Activated T-cell treated with anti-CD3 and anti-CD28 coated beads for 1 hour (primary cell): ENCODE measurements at places on chromosomes 6 and 20.
A peak's percentile ranks its signal among the peaks of the same experiment; 100 is the strongest.

DNA sequence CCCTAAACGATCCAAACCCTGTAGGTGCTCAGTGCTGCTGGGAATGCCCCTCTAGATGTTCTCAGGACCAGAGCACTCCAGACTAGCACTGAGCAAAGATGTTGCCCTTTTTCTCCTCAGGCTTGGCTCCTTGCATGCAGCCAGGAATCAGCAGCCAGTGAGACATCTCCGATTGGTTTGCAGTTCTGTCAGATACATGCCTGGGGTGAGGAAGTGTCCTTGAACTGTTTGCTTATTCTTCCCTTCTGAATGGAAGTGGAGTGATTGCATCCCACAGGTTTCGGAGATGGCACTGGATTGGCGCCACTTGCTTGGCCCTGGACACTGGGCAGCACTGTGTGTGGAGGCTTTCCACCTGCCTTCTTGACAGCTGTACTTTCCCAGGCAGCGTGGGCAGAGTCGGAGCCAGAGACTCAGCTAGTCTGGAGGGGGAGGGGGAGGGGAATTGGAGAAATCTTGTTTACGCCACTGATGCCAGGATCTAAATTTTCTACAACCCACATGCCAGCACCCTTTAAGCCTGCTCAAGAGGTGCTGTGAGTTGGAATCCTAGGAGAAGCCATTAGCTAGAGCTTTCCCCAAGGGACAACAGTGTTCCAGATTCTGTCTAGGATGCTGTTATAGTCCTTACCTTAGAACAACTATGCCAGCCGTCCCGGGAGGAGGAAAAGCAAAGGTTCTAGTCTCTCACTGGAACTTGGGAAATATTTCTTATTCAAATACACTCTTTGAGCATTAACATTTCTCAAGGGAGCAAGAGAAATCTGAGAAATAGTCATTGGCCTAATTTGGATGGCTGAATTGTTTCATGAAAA, 49.2 kb upstream of the SASH1 start:
- DNase-seq: no peak

DNA sequence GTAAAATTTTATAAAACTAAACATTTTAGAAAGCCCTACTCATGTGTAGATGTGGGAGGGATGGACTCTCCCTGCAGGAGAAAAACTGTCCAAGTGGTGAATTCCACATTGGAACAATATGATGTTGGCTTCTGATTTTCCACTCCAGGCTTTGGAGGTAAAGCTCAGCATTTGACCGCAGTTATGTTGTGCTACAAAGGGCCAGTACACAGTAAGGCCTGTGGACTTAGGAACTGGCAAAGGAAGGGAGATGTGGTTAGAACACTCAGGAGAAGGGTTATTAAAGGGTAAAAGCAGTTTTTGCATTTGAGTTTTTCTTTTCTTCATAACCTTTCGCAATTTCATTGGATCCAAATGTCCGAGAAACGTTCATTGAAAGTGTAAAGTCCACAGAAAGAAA, 150.3 kb upstream of the SASH1 start:
- no peak for DNase-seq

DNA sequence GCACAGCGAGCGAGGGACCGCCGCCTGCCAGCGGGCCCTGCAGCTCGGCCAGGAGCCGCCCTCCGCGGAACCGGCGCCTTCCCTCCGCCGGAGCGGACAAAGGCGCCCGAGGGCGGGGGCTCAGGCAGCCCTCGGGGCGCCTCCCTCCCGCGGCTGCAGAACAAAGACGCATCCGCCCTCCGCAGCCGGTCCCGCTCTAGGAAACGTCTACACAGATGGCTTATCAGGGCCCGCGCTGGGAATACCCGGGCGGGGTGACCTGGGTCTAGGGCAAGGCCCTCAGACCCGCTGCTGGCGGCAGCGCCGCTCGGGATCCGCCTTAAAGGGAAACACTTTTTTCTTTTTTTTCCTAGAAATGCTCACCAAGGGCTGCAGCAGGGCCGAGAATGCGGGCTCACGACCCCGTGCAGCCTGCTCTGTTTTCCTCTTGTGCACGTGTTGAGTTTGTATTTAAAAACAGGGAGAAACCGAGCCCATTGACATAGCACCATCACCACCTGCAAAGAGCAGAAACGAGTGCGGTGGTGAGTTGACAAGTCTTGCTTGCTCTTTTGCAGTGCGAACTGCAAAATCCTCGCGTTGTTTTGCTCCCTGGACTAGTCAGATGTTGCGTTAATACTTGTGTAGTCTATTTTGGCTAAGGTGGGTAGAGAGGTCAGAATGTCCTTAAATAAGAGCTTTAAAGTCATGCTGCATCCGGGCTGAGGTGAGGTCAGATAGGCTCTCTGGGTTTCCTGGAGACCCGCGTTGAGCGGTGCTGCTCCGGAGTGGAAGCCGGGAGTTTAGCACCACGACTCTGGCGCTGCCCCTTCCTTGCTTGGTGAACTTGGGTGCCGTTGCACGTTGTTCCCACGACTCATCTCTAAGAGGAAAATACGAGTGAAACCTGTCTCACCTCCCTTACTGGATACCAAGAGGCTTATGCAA, 1.1 kb upstream of the RPS6KA2 start:
- DNase-seq: peak; percentile 38

GRCh38 chr6:153963352-153963751, 75.7 kb upstream of the OPRM1 start:
- no peak for DNase-seq

- no peak for DNase-seq
These were observed 233.9 kb upstream of the SYNDIG1 start for GRCh38 chr20:24235296-24236175.

GRCh38 chr20:21395666-21396598, 1.4 kb downstream of the NKX2-4 start:
- peak; percentile 32 for DNase-seq

DNA sequence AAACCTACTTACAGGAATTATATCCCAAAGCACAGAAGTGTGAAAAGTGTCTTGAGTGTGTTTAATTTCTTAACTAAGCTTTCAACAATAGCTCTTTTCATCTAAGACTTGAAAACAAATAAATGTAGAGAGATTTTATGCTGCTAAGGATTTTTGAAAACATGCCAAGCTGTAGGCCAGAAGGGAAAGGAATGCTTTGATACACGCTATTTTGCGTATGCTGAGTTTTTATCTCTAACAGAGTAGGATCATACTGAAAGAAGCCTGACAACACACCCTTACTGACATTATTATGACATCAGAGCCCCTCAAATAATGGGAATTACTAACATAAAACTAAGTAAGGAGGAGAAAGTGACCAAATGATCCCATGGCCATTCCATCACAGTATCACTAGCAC, 265.5 kb downstream of the KHDC1L start:
- DNase-seq: no peak

DNA sequence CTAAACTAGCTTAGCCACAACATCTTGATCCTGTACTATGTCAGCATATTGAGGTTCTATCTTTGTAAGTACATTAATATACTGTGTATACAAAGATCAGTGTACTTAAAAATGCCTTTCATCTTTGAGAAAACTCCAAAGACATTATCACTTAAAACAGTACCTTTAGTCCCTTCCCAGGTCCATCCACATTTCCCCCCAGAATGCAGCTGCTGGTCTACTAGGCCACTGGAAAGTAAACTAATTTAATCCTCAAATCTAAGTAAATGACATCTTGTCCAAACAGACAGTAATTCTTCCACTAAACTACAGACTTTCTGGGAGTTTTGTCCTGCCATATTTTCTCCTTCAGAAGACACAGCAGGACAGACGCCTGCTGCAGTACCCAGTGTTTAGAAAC, 68.7 kb downstream of the SYCP2 start:
- DNase-seq: no peak

DNA sequence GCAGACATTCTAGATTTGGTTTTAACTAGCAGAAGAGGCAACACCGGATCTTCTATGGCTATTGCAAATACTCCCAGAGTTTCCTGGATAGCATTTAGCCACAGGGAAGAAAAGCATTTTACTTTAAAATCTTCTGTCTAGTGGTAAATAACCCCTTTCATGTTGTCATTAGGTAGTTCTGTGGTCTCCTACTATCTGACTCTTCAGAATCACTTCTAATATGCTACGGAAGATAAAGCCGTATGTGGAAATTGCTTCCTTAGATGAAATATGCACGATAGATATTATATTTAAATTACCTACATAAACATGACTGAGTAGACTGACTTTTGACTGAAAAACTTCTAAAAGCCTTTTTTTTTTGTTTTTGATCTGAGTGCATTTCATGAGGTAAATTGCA, 759 bp downstream of the CRISP3 start:
- DNase-seq: no peak

- DNase-seq: no peak
These were observed 196.5 kb downstream of the BACH2 start for GRCh38 chr6:90100059-90100665.

GRCh38 chr6:99779631-99780555, 173.3 kb downstream of the PRDM13 start:
- no peak for DNase-seq

DNA sequence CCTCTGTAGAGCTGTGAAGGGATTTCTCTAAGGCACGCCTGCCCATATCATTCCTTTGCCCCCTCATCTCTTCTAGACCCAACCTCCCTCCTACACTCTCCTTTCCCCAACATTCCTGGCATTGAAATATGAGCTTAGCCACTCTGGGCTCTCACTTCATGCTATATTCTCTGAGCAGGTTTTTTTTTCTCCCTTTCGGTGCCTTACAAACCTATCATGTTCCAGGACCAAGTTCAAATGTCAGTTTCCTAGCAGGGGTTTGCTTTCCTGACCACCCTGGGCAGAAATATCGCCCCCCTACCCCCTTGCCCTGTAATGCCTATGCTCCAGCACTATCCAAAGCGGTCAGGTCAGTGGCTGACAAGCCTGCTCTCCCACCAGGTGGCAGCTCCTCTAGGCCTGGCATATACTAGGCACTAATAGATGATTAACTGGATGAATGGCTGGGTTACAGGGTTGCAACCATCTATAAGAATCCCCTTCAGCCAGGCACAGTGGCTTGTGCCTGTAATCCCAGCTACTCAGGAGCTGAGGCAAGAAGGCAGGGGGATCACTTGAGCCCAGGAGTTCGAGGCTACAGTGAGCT, 25.7 kb upstream of the AAR2 start:
- no peak for DNase-seq

GRCh38 chr6:36318690-36319435, 17.8 kb downstream of the BNIP5 start:
- no peak for DNase-seq

DNA sequence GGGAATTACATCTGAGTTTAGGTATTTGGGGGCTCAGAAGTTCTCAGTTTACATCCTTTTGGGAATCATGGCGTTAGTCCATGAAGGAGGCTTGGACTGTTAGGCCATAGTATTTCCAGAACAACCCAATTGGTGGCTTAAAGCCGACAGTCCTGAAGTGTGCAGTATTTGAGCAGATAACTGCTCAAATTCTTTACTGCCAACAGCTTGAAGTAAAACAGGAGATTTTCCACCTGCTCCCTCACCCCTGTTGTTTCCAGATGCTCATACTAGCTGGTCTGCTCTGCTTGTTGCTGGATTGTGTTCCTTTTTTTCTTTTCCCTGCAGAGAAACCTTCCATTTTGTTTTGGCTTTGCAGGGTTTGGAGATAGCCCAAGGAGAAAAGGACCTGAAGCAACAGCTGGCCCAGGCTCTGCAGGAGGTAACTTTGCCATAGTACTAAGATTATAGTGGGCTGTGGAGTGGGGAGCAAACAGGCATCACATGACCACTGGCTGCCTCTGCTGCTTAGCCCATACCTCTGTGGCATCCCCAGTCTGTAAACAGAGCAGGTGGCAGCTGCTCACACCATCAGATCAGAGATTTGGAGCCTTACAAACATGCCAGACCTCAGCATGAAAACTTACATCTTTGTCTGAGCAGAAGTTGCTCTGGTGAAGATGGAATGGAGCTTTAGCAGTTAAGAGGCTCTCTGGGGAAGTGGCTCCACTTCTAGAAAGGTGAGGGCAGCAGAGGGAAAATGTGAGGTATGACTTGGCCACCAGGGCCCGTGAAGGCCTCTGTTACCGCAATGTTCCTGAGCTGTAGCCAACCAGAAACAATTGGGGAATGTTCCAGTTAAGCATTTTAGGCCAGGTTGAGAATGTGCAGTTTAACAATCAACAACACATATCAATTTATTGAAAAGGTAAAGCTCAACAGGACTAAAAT, 17.6 kb downstream of the RNF8 start:
- no peak for DNase-seq

GRCh38 chr20:20799716-20800312, 87.4 kb upstream of the RALGAPA2 start:
- no peak for DNase-seq

DNA sequence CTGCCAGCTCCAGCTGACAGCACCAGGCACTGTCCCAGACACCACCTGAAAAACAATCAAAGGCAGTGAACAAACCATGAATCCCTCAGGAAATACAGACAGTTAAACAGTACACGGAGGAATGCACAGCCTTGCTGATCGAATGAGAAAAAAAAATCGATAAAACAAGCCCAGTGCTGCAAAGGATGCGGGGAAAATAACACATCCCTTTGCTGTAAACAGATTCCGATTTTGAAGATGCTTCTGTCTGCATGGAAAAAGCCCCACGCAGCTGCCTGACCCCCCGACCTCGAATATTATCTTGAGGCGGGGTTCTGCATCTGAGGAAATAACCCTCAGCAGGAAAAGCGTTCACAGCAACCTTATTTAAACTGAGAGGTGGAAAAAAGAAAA, 43.9 kb downstream of the RBM38 start:
- DNase-seq: no peak

- no peak for DNase-seq
These were observed 667.8 kb upstream of the GJE1 start for GRCh38 chr6:141464896-141465295.

DNA sequence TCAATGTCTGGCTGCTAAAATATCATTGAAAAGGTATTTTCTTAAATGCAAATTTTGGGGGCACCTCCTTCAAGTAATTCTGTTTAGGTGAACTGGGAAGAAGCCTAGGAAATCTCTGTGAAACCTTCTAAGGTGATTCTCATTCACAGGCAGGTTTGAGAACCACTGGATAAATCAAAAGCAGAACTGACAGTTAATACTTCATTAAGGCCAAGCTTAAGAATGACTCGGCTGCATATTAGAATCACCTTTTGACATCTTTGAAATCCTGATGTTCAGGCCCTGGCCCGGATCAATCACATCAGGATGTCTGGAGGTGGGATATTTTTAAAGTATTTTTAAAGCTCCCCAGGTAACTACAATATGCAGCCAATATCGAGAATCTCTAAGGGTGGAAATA, 50.6 kb downstream of the FKBP1C start:
- DNase-seq: no peak

DNA sequence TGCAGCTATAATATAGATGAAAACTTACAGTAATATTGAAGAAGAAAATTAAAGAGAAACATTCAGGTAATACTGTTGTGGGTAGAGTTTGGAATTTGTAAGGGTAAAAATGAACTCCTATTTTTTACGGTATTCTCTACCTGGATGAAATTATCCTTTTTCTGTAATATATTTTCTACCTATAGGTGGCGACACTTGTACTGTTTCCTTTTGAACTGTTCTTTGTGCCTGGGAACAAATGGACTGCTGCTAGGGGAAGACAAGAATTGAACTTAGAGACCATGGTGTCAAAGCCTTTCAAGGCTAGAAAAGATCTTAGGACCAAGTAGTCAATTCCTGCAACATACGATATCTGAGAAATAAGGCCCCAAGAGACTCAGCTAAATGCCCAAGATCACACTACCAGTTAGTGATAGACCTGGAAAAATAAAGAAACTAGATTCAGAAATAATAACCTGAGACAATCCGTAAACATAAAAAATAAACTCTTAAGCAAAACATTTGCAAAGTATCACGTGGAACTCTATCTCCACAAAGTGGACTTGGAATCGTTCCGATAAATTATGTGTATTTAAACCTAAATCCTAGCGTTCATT, 383.8 kb downstream of the TFAP2A start:
- no peak for DNase-seq
